Hematopoietic multipotent progenitor cell treated with erythropoietin and hydrocortisone succinate and interleukin-3 and kit ligand, for 8 days (in vitro differentiated cells): ENCODE measurements at places on chromosomes 16 and 17.
A peak's percentile ranks its signal among the peaks of the same experiment; 100 is the strongest.

DNA sequence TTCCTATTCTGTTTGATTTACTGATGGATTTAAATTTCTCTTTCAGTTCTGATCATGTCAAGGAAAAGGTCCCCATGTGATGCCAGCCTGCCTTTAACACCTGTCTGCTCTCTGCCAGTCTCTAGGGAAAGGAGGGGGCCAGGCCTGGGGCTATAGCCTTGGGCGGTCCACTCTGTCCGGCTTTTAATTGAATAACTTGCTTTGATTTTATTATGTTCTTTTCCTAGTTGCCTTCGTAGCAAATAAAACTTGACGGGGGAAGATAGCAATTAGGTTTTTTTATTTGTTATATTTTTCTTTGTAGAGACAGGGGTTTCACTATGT is 47.6 kb downstream of the ABAT start:
- no peak for DNase-seq

- DNase-seq = no peak
Measured at GRCh38 chr17:18964550-18964949, 12.6 kb downstream of the SLC5A10 start.

GRCh38 chr17:10171581-10171981 is 26.8 kb downstream of the GAS7 start:
- no peak for DNase-seq

GRCh38 chr17:63247706-63248105 is 198.4 kb downstream of the CYB561 start:
- DNase-seq = no peak

DNA sequence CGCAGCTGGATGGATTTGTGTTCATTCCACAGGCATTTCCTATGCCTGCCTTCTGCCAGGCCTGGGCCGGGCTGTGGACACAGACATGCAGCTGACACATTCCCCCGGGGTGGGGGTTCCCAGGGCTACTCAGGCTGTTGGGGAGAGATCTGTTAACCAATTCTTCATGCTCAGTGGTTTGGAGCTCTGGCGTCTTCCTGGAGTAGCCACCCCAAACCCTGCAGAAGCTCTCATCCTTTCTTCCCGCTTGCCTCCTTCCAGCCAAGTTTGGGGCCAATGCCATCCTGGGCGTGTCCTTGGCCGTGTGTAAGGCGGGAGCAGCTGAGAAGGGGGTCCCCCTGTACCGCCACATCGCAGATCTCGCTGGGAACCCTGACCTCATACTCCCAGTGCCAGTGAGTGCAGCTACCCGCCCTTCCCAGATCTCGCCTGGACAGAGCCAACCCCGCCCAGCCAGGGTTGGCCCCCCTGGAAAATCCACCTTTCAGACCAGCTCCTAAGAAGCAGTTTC is 2.6 kb downstream of the ENO3 start:
- no peak for DNase-seq

DNA sequence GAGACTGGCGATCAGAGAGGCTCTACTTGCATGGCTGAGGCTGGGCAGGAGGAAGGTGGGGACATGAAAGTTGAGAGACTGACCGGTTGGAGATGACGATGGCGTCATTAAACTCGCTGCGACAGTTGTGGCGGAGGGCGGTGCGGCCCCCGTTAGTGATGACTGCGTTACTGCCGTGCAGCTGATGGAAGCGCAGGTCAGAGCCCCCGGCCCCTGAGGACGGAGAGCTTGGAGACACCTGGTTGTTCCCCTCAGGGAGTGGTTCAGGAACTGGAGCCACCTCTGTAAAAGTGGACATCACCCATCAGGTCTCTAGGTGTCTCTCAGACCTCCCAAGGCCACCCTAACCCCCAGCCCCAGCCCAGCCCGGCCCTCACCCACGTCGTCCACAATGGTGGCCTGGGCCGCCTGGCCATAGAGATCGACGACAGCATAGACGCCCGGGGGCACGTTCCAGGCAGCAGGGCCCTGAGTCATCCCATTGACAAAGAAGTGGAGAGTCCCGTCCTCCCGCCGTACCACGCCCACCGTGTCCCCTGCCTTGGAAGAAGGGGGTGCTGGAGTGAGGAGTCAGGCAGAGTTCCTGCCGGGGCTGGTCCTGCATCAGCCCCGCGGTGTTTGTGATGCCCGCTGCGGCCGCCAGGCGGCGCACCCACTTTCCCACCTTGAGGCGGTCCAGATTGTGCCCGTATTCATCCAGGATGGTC is 5.3 kb downstream of the NEURL4 start:
- peak; percentile 29 for DNase-seq

- DNase-seq = no peak
Measured at GRCh38 chr17:57986841-57987580, 1.0 kb downstream of the VEZF1 start.

- DNase-seq = no peak
Measured at GRCh38 chr16:15031179-15031578, 24.7 kb downstream of the NTAN1 start.

DNA sequence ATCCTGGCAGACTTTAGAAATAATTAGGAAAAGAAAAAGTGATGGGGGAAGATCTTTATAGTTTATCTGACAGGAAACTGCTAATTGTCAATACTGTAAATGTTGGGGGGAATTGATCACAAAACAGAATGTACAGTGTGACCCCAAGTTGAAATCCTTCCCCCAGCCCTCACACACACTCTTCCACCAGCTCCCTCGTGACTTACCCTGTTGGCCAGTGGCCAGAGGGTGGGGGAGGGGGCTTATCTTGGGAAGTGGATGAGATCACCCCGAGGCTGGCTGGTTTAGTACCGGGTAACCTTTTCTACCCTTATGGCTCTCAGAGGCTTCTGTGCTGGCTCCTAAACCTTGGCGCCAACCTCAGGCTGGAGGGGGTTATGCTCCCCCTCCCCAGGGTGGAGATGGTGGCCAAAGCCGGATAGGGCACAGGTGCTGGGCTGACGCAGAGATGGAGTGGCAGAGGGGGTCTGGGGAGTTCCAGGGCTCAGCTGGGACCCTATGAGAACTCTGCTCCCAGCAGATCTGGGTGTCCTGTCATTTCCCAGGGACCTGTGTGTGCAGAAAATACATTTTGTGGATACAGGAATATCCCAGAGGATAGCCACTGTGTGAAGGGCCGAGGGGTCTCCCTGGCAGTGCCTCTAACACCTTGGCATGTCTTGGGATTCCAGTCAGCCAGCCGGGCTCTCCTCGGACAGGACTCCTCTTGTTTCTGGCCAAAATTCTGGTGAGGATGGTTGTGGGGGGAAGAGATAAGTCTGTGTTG is 18.6 kb downstream of the CDH16 start:
- DNase-seq = peak; percentile 91

DNA sequence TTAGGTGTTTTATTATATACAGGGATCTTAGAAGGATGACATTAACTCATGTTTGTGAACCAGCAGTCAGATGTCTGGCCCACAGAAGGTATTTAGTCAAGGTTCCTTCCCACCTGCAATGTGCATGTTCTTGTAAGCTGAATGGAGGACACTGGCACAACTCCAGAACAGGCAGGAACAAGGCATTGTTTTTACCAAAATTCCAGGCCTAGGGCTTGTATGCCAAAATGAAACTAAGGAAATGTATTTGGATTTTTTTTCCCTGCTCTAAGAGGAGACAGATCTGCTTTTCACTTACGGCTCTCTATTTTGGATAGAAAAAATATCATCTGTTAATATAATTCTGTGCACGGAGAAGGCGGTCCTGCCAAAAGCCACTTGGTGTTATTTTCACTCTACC is 312.5 kb downstream of the GRIN2A start:
- no peak for DNase-seq

DNA sequence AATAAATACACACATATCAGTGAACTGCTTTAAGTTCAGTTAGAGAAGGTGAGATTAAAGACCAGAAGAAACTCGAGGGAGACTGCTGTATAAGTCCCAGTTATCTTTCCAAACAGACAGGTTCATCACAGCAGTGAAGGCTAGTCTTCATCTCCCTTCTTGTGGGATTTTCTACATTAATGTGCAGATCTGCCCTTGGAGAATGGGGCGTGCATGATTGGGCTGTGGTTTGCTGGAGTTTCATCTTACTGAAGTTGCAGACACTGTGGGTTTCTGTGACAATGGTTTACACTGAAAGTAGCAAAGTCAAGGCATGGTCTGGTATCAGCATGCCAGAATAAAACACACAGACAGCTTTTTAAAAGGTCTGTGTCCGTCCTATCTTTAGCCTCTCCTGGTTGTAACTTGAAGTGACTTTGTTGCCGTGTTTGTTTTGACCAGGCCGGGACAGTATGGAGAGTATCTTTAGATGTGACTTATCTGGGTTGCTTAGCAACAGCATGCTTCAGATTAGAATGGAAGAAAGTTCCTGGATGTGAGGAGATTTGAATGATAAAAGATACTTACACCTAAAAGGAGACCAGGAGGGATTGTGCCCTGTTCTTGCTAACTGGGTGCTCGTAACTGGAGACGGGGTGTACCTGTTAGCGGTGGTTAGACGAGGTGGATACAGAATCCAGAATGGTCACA is 16.1 kb downstream of the NAA60 start:
- peak; percentile 80 for DNase-seq

GRCh38 chr16:50500171-50500874 is 47.9 kb upstream of the NKD1 start:
- DNase-seq = no peak

DNA sequence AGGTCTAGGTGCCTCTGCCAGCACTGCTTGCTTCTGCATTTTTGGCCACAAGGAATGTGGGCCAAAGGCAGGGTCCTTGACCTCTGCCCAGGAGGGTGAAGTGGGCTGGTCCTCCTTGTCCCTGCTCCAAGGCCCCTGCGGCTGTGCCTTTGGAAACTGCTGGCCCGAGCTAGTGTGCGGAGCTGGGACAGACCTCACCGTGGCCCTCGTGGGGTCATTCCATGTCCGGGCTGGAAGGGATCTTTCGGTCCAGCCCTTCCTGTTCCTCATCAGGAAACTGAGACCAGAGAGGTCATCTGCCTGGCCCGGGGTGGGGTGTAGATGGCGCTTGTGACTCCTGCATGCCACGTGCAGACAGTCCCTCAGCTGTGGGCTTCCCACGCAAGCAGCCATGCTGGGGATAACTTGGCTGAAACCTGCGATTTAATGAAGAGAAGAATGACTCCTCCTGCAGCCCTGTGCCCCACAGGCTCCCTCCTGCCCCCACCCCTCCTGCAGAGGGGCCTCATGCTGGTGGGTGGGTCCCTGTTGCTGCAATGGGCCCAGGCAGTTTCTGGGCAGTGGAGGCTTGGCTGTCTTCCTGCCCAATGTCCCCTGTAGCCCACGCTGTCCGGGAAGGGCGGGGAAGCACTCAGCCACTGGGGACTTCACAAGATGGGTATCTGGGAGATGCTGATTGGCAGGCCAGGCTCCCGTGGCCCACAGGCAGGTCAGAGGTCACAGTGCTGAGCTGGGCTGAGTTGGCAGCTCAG is 245.2 kb downstream of the SEC14L1 start:
- DNase-seq = no peak

DNA sequence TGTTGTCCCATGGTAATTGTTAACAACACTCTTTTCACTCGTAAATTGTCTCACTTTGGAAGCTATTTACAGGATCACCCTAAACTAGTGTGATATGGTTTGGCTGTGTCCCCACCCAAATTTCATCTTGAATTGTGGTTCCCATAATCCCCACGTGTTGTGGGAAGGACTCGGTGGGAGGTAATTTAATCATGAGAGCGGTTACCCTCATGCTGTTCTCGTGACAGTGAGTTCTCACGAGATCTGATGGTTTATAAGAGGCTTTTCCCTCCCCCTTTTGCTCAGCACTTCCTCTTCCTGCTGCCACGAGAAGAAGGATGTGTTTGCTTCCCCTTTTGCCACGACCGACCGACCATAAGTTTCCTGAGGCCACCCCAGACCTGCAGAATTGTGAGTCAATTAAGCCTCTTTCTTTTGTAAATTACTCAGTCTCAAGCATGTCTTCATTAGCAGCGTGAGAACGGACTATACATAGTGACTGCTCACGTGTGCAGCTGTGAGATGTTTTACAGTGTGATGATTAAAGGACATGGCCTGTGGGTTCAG is 34.4 kb downstream of the DNAH3 start:
- DNase-seq = peak; percentile 32

DNA sequence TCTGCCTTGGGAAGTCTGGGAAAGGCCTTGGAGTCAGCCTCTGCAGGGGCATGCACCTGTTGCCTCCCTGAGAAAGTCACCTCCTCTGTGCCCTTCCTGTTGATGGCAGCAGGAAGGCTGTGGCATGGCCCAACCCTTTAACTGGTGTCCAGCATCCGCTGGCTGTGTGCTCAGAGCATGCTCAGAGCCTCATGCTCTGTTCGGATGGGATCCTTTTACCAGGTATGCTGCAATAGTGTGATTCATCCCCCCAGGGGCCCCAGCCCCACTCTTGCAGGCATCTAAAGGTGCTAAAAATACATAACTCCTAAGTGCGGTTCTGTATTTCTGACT is 24.9 kb downstream of the KLHL36 start:
- no peak for DNase-seq

- peak; percentile 92 for DNase-seq
Measured at GRCh38 chr16:67504031-67505021, 21.0 kb upstream of the AGRP start.

DNA sequence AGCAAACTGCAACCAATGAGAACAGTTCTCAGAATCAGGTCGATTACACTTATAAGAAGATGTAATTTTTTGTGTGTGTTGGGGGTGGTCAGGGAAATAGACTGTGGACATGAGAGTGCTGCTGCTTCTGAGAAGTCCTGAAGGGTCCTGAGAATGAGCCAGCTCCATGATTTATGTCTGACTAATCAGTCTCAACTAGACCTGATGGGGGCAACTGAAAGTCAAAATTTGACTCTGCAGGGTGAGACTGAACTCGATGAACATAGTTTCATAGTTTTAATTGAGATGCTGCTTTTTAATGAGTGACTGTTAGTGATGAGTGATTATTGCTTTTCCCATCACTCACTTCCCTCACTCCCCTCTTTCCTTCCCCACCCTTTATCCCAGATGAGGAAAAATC is 37.3 kb downstream of the SMARCE1 start:
- DNase-seq = no peak

DNA sequence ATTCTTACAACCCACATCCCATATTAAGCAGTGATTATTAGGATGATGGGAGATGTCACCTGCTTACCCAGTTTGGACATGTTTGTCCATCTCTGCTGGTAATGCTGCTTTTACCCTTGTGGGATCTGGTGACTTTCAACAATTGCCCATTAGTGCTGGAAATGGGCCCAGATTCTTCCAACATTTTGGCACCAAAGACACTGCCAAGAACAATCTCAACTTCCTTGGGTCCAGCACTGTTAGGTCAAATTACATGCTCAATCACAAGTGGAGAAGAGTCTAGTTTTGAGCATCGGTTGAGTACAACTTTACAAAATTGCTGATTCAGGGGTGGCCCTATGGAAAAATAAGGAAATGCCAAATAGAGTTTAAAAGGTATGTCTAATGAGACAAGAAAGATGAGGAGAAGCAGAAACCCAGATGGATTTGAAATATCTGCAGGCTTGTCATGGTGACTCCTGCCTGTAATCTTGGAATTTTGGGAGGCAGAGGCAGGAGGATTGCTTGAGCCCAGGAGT is 13.0 kb upstream of the ZFP3 start:
- no peak for DNase-seq

DNA sequence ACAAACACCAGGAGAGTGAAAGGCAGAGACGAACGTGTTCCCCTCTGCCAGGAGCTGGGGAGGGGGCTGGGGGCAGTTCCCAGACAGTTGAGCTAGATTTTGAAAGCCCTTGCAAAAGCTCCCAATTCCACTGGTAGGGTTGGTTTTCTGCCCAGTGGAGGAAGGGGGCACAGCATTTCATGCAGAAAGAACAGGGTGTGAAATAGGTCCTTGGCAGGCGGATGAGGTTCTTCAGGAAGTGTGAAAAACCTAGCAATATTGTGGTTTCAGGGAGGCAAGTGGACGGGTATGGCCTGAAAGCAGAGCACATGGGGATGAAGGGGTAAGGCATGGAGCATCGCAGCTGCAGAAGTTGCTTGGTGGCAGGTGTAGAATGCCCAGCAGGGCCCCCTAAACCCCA is 248.3 kb downstream of the KATNIP start:
- no peak for DNase-seq
